ENCODE measurements at places on chromosomes 2 and 18.

- DNase-seq: no peak
Observed at GRCh38 chr2:99880148-99880963, 262.0 kb downstream of the AFF3 start.

- DNase-seq: no peak
Observed at GRCh38 chr2:207867056-207867455, 97.3 kb upstream of the FZD5 start.

DNA sequence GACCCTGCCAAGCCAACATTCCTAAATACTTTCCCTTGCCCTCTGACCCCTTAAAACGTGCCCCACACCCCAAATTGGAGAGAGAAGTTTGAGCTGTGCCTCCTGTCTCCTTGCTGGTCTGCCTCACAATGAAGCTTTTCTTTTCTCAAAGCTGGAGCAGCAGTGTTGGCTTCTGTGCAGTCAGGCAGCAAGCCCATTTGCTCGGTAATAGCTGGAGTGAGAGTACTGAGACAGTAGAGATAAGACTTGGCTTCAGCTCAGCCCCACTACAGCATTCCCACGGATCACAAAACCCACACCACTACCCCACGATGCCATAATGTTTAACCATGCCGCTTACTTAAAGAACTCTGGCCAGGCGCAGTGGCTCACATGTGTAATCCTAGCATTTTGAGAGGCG is 73.0 kb downstream of the NCAPH start:
- DNase-seq: no peak

GRCh38 chr2:109409321-109410038 is 204.3 kb downstream of the SEPTIN10 start:
- no peak for DNase-seq

Data from activated CD8-positive, alpha-beta memory T cell treated with anti-CD3 and anti-CD28 coated beads, Interleukin-2, amount 50 U/mL, for 48 hours (primary cell).